Mesothelial cell of epicardium (in vitro differentiated cells): ENCODE measurements at places on chromosomes 5 and 9. TPM values are rescaled to one million over a fixed set of nuclear protein-coding genes. Genes with fewer than 3 reads are reported as not detected.

The CDKN2B gene
- total RNA-seq, result 40.3 to 47.6 TPM (median 45.2 TPM) in 3 replicates

The GABRB2 gene
- total RNA-seq, result 0.75 to 0.78 TPM (median 0.76 TPM) in 3 replicates

DNA sequence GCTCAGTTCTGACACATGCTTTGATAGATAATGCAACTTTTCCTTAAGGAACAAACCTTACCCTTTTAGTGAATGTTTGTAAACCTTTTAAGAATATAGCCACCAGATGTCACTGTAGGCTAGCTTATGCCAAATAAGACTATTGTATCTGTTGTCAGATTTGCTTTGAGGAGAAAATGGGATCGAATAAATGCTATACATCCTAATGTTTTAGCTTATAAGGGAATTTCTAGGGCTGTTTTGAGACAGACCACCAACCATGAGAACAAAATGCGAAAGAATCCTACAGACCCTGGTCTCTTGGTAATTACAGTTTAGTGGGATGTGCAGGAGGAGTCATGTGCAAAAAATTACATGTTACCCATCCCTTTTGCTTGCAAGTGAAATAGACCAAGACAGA lies 127.6 kb upstream of the NMUR2 start:
- no peak for DNase-seq

DNA sequence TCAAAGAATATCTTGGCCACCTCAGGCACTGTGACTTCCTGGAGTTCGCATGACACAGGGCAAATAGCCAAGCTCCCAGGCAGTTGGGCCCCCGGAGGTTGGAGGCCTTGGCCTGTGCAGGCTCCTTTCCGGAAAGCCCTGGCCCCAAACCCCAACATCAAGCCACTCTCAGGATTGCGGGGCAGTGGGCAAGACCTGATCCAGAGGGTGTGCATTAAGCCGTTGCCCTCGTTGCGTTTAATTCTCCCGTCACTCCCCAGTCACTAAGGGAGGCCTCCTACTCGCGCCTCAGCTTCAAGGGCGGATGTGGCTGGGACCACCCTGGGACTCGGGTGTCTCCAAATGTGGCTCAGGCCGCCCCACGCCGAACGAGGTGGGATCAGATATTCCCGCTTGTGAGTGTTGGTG lies 60.1 kb downstream of the TMEM174 start:
- DNase-seq, result no peak

- DNase-seq, result no peak
These were observed 453.3 kb upstream of the KLF4 start for GRCh38 chr9:107942856-107943255.

- no peak for DNase-seq
These were observed 38.0 kb downstream of the CREBRF start for GRCh38 chr5:173094012-173094661.

DNA sequence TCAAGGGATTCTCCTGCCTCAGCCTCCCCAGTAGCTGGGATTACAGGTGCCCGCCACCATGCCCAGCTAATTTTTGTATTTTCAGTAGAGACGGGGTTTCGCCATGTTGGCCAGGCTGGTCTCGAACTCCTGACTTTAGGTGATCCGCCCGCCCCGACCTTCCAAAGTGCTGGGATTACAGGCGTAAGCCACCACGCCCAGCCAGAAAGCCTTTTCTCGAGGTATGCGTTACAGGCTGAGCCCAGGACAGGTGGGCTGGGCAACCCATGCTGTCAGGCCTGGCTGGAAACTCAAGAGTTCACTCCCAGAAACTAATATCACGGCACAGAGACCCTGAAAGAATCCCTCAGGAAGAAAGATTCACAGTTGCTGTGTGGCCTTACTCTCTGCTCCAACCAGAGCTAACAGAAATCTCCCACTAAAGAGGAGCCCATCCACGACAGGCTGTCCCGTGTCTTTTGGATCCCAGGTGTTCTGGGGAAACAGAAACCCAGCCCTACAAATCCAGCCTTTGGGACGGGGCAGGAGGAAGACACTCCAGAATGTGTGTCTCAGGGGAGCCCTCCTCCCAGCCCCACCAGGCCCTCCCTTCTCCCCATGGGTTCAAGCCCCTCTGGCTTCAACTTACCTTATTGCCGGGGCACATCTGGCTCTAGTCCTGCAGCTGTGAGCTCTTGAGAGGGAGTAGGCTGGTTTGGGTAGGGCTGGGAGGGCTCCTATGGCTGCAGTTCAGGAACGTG lies 400 bp downstream of the TIFAB start:
- no peak for DNase-seq

- DNase-seq, result no peak
These were observed 577.2 kb downstream of the MTRR start for GRCh38 chr5:8446179-8446578.

GRCh38 chr5:82259172-82259800 lies 18.9 kb downstream of the RPS23 start:
- no peak for DNase-seq

- no peak for DNase-seq
These were observed 13.4 kb downstream of the LIFR start for GRCh38 chr5:38543074-38543473.

GRCh38 chr9:134811673-134812342 lies 68.8 kb upstream of the FCN2 start:
- no peak for DNase-seq

DNA sequence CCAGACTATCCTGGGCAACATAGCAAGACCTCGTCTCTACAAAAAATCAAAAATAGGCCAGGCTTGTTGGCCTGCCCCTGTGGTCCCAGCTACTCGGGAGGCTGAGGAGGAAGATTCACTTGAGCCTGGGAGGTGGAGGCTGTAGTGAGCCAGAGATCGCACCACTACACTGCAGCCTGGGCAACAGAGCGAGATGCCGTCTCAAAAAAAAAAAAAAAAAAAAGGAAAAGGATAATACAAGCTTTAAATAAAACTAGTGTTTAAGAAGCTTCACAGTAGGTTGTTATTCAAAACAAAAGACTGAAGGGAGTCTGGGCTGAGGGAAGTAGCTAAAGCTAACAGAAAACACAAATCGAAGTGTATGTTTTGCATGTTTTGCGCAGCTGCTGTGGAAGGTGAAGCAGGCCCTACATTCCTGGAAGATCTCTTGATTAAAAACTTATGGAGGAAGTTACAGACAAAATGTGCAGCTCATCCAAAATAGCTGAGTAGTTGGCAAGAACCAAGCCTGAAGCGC lies 581 bp upstream of the C9orf40 start:
- DNase-seq, result no peak

DNA sequence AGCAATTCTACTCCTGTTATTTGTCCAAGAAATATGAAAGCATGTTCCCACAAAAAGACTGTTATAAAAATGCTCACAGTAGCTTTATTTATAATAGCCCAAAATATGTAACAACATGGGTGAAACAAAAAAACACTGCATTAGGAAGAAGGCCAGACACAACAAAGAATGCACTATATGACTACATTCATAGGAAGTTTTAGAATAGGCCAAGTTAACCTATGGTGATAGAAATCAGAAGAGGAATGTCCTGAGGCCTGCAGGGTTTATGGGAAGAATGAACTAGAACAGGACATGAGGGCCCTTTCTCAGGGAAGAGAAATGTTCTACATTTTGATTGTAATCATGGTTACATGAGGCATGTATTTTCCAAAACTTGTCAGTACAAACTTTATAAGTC lies 24.7 kb upstream of the TAS2R1 start:
- no peak for DNase-seq
